ENCODE measurements at places on chromosomes 13 and 19. TPM values are rescaled to one million over a fixed set of nuclear protein-coding genes. Genes with fewer than 3 reads are reported as not detected.

LRP3 gene
- 29.7 TPM for total RNA-seq

PTH2 gene
- not detected for total RNA-seq

MAN2B1 gene
- 56.8 TPM for total RNA-seq

- peaks cover 8% of the 10 kb centered on the region for H3K4me1 ChIP-seq
- no peaks in the 10 kb centered on the region for H3K27me3 ChIP-seq
- H3K4me3 ChIP-seq = no peak overlapping the region
- DNase-seq = no peak
These were observed 22.3 kb upstream of the CSNK1A1L start for GRCh38 chr13:37127691-37128241.

DNA sequence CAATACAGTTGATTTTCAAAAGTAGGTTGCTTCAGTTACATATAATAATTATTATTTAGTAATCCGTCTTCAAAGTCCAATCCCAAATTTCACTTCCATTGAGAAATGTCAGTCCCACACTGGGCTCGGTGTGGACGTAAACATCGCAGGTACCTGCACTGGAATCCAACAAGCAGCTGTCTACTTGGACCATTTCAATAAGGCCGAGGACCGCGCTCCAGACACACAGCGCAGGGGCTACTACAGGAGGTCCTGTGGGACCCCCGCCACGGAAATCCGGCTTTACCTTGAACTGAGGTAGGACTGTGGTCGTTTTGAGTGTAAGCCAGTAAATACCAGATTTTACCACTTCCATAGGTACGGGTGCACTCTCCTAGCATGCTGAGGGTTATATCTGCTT is 30.8 kb downstream of the IRS2 start:
- H3K4me1 ChIP-seq = peaks cover 9% of the 10 kb centered on the region
- peaks cover 10% of the 10 kb centered on the region for H3K36me3 ChIP-seq

- peaks cover 26% of the 10 kb centered on the region for H3K4me1 ChIP-seq
- H3K27me3 ChIP-seq = no peaks in the 10 kb centered on the region
- peak overlapping the region; percentile 90 for H3K27ac ChIP-seq
- peak; percentile 94 for DNase-seq
- H3K4me3 ChIP-seq = peak overlapping the region; percentile 84
These were observed 17.5 kb downstream of the SYDE1 start for GRCh38 chr19:15124572-15125231.

DNA sequence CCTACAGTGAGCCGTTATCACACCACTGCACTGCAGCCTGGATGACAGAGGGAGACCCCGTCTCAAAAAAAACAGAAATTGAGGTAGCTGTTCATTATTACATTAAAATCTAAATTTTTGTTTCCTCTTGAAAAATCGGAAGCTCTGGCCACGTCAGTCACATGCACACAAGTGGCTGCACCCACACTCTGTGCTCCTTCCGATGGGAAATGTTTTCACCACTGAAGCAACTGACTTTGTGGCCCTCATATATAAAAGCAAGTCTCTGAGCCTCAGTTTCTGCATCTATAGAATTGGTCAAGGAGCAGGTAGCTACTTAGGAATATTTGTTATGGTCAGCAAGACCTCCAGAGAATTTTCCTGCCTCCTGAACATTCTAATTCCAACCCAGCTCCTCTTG is 4.5 kb downstream of the LRRC25 start:
- H3K27me3 ChIP-seq = no peaks in the 10 kb centered on the region
- H3K27ac ChIP-seq = peak overlapping the region; percentile 75

DNA sequence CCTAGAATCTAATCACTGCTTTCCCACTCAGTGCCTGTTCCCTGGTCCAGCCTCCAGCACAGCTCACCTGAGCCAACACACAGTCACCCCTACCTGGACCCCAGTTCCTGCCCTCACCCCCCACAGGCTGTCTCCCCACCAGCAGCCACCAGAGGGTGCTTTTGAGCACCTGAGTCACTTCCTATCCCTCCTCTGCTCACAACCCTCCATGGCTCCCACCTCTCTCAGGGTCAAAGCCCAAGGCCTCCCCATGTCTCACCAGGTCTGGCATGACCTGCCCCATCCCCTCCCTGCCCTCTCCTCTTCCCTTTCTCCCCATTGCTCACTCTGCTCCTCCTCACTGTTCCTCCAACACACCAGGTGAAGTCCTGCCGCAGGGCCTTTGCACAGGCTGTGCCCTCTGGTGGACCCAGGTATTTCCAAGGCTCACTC is 7.1 kb upstream of the DPP9 start:
- no peaks in the 10 kb centered on the region for H3K27me3 ChIP-seq
- H3K4me1 ChIP-seq = no peaks in the 10 kb centered on the region
- H3K27ac ChIP-seq = no peak overlapping the region
- no peaks in the 10 kb centered on the region for H3K36me3 ChIP-seq
